OCI-LY7 (cell line): ENCODE measurements at places on chromosomes 7 and 10.

- no peak for DNase-seq
These were observed 38.0 kb downstream of the LIMK1 start for GRCh38 chr7:74121401-74122249.

GRCh38 chr7:37686556-37687345 lies 3.2 kb downstream of the GPR141 start:
- DNase-seq, result no peak

DNA sequence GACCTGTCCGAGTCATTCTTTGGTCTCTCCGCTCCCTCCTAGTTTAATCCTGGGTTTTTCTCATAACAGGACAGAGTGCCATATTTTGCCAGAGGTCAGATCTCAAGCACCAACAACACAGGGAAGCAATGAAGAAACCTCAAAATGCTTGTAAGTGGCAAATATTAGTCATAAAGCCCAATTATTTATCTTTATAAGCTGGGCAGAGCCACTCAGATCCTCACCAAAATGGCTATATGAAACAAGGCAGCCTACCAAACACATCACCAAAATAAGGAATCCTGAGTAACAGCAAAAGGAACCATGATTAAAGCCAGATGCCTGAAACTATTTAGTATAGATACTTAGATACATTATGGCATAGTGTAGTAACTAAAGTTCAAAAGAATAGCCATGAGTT lies 4.7 kb downstream of the ECD start:
- DNase-seq, result no peak

GRCh38 chr7:2524808-2525657 lies 5.5 kb downstream of the LFNG start:
- DNase-seq, result no peak

DNA sequence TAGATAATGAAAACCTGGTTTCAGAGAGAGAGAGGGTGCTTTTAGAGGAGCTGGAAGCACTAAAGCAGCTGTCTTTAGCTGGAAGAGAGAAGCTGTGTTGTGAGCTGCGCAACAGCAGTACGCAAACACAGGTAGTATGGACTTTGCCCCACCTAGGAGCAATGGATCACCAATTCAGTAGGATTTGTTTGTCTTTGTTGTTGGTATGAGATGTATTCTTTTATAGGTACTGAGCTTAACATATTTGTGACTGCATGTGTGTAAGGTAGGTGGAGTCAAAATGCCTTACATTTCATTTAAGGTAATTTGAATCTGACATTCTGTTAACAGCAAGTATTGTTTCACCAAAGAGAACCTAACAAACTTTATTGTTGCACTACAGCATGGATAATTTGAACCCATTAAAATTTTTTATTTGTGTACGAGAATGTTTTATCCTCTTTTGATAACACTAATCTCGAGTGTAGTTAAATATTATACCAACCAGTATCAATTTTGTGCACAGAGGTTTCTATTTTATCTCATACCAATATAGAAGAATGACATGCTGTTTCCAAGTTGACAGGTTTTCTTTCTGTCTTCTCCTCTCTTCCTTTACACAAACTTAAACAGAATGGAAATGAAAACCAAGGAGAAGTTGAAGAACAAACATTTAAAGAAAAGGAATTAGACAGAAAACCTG lies 92.1 kb downstream of the CYP51A1 start:
- no peak for DNase-seq

DNA sequence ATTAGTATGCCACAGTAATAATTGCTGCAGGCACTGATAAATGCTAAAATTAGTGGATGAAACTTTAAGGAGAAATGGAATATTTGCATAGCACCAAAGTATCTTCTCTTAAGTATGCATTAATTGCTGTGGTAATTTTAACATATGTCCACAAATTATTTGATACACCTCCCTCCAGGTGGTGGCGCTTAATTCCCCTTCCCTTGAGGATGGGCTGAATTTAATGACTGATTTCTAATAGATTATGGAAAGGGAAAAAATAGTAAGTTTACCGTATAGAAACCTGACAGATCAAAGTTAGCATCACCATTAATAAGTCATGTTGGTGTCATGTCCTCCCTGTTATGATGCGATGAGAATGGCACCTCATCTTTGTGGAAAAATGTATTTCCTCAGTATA lies 519.2 kb downstream of the TFEC start:
- no peak for DNase-seq
